ENCODE measurements at places on chromosomes 1 and 21. TPM values are rescaled to one million over a fixed set of nuclear protein-coding genes. Genes with fewer than 3 reads are reported as not detected.

Gene CD1D
- total RNA-seq, result 0.17 TPM

Gene KLF18
- not detected for total RNA-seq

Gene CYB561D1
- total RNA-seq, result 4.7 TPM

Gene KRTAP11-1
- not detected for total RNA-seq

Gene NPR1
- 32.7 TPM for total RNA-seq

Gene HTR6
- total RNA-seq, result not detected

Gene NHLH1
- total RNA-seq, result not detected

Gene ANKRD34A
- under 0.01 TPM for total RNA-seq

Gene CAPN2
- 251 TPM for total RNA-seq

Gene MYCL
- total RNA-seq, result 0.22 TPM

Gene PLA2G2A
- not detected for total RNA-seq

Gene SLAMF9
- total RNA-seq, result not detected

Gene SFPQ
- 138 TPM for total RNA-seq

Gene CAPN9
- under 0.01 TPM for total RNA-seq

Gene UBL4B
- not detected for total RNA-seq

Gene LCE1F
- not detected for total RNA-seq

Gene FCGR2B
- not detected for total RNA-seq

Gene FASLG
- total RNA-seq, result not detected

Gene CAPZA1
- total RNA-seq, result 178 TPM

Gene GRIK3
- not detected for total RNA-seq

Gene CTTNBP2NL
- 18.6 TPM for total RNA-seq

Gene SLAMF8
- total RNA-seq, result under 0.01 TPM

Gene LENEP
- total RNA-seq, result not detected

Gene SLC2A5
- total RNA-seq, result 0.17 TPM

Gene PKLR
- not detected for total RNA-seq

Gene MAEL
- not detected for total RNA-seq

Gene ALG14
- 2.3 TPM for total RNA-seq

Data from dermis lymphatic vessel endothelial cell (primary cell).